ENCODE measurements at places on chromosomes 5 and 9.

- DNase-seq, result no peak
Observed at GRCh38 chr5:34688015-34688810, 32.1 kb downstream of the RAI14 start.

GRCh38 chr5:65651144-65651543 is 26.3 kb downstream of the SHLD3 start:
- DNase-seq, result no peak

DNA sequence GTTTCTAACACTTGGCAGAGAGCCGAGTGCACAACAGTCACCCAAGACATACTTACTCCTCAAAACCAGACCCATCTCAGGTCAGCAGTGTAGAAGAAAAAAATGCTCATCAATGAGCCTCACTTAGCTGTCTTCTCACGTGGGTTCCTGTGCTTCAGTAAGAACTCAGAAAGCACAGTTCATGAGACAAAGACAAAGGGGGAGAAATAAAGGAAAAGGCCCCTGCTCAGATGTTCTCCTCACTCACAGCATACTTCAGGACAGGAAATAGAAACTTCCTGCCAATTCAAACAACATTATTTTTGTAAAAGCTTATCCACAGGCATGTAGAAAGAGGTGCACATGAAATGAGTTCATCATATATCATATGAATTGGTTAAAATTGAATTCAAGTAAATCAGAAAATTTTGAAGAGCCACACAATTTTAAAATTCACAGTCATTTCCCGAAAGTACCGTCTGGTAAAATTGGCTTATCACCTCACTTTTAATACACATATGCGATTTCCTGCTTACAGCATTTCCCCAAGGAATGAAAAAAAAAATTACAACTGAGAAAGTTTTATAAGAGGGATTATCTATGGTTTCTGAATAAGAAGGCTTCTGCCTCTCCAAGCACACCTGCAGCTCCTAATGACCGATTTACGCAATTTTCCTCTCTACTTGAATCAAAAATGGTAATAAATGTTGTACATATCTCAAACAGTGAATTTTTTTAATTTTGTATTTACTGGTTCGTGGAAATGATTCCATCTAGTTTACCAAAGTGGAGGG is 328.3 kb downstream of the TMEM167A start:
- DNase-seq, result no peak

DNA sequence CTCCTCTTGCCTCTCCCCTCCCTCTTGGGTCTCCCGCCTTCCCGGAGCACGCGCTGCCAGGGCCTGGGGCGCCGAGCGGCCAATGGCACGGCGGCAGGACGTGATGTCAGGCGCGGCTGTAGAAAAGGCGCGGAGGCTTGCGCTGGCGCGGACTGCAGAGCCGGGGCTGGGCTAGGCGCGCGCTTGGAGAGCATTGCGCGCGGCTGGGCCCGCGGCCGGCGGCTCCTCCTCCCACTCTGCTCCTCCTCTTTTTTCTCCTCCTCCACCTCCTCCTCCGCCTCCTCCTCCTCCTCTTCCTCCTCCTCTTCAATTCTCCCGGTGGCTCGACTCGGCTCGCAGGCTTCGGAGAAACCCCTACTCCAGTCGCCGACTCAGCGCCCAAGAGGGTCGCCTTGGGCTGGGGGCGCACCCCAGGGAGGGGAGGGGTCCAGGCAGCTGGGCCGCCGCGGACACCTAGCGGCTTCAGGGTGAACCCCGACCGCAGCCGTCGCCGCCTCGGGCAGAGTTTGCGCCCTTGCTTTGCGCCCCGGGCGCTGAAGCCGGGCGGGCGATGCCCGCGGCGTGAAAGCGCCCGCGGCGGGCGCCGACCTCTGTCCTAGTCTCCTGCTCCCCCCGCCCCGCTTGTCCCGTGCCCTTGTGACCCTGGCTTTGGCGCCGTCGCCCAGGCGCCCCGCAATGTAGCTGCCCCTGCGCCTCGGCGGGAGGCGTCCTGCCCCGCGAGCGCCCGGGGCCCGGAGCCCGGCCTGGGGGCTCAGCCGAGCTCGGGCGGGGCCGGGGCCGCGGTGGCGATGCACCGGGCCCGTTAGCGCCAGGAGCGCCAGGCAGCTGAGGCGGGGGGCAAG is at the start of gene LHX2:
Gene LHX2, plus strand, starts transcription at position 309 of the 842 bp plus-strand sequence. CDS start 581 bp downstream, outside the sequence.
- peak; percentile 88 for DNase-seq

GRCh38 chr5:12624776-12625560 is 720.7 kb upstream of the CTNND2 start:
- DNase-seq, result no peak

DNA sequence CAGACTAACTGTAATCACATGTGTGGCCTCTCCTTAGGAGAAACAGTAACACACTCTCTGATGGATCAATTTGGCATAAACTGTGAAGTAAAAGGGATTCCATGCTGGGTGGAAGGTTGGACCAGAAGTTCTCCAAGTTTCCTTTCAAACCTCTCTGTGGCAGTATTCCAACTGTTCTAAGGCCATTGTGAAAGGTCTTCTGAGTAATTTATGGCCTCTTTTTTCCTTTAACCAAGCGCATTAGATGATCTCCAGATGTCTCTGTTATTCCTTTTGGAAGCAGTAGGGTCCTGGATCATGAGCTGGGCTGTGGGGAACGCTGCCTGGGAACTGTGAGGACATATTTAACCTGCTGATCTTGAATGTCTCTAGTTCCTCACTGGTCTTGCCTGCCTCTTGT is 80.6 kb upstream of the IL6ST start:
- DNase-seq, result no peak

- DNase-seq, result no peak
Observed at GRCh38 chr9:69317081-69317480, 7.9 kb upstream of the ENTREP1 start.

GRCh38 chr5:10262121-10262774 is 12.2 kb downstream of the CCT5 start:
- DNase-seq, result no peak

- DNase-seq, result no peak
Observed at GRCh38 chr9:33229359-33230114, 10.4 kb upstream of the SPINK4 start.

- no peak for DNase-seq
Observed at GRCh38 chr9:112033237-112034215, 136.9 kb downstream of the UGCG start.

DNA sequence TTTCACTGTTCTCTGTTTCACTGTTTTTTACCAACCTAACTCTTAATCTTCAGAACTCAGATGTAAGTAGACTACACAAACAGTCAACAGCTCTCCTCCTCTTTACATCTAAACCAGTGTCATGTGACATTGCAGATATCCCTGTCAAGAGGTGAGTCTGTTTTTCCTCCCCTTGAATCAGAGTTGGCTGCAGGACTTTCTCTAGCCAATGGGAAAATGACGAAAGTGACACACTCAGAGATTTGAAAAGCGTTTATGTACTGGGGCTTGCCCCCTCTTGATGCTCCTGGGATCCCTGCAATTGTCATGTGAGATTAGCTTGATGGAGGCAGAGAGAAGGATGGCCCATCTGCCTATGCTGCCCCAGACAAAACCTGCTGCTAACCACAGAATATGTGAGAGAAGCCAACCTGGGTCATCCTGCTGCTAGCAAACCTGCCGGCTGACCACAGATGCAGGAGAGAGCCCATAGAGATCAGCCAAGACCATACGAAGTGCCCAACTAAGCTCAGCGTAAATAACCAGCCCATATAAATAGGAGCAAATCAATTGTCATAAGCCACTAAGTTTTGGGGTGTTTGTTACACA is 111.1 kb downstream of the ASTN2 start:
- no peak for DNase-seq

GRCh38 chr5:154967421-154968024 is 26.6 kb downstream of the MRPL22 start:
- no peak for DNase-seq

GRCh38 chr5:96861076-96861475 is 15.2 kb upstream of the ERAP2 start:
- DNase-seq, result no peak

- DNase-seq, result no peak
Observed at GRCh38 chr5:82147860-82148573, 130.1 kb downstream of the RPS23 start.

GRCh38 chr5:177307544-177308363 is 3.9 kb downstream of the MXD3 start:
- DNase-seq, result no peak

GRCh38 chr5:36536616-36537005 is 69.8 kb upstream of the SLC1A3 start:
- no peak for DNase-seq

GRCh38 chr5:21642312-21642711 is 1210.8 kb downstream of the CDH12 start:
- DNase-seq, result no peak

GRCh38 chr5:175235251-175235960 is 208.6 kb downstream of the DRD1 start:
- DNase-seq, result no peak

DNA sequence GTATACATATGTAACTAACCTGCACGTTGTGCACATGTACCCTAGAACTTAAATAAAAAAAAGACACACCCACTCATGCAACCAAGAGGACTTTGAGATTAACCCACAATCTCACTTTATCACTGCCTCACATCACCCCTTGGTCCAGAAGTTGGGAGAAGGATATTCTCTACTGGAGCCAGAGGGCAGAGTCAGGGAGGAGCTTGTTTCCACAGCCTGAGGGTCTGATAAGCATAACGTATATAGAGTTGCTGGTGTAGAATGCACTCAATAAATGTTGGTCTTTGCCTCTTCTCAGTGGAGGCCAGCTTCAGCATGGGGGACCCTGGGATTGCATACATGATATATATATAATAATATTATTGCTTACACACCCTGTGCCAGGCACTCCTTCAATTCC is 10.1 kb downstream of the KCNV2 start:
- DNase-seq, result no peak

- DNase-seq, result no peak
Observed at GRCh38 chr5:106094204-106094607, 1576.5 kb downstream of the EFNA5 start.

- DNase-seq, result no peak
Observed at GRCh38 chr9:21428235-21428634, 12.0 kb upstream of the IFNA1 start.

All from GM13977 (cell line).